ENCODE measurements at places on chromosomes 2 and 18.

- no peak for DNase-seq
These were observed 84.4 kb downstream of the DYM start for GRCh38 chr18:49376046-49376445.

GRCh38 chr2:134290358-134290757 is 36.5 kb downstream of the MGAT5 start:
- DNase-seq: no peak

DNA sequence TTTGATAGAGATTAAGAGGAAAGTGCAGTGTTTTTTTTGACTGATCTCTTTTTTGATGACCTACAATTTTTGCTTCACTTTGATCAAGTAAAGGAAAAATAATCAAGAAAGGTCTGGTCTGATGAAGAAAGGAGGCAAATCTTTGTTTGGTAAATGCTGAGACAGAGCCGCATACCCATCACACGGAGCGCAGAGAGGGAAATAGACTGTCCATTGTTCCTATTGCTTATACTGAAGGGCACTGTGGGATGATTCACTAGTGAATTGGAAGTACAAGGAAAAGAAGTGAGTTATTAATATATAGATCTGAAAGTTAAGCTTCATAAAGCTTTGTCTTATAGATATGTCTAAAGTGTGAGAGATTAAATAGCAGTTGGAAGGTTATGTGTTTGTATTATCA is 455.1 kb downstream of the PLCL1 start:
- DNase-seq: no peak

DNA sequence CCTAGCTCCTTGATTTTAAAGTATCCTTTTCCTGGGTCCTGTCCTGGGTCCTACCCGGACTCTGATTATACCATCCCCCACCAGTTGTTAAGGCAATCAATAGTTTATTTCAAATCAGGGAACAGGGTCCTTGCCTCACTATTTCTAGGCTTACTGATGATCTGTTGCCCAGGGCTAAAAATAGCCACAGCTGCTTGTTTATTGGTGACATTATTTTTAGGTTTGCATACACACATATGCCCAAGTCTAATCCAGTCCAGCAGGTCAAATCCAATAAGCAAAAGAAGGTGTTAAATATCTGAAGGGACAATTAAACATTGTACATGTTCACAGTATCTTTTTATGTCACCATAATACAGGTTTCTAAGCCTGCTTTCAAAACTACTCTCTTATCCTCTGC is 66.0 kb downstream of the RAB10 start:
- no peak for DNase-seq

- DNase-seq: peak; percentile 45
These were observed 238.5 kb upstream of the ERBB4 start for GRCh38 chr2:212777020-212777491.

GRCh38 chr2:186772579-186772978 is 76.4 kb downstream of the ZSWIM2 start:
- DNase-seq: no peak

DNA sequence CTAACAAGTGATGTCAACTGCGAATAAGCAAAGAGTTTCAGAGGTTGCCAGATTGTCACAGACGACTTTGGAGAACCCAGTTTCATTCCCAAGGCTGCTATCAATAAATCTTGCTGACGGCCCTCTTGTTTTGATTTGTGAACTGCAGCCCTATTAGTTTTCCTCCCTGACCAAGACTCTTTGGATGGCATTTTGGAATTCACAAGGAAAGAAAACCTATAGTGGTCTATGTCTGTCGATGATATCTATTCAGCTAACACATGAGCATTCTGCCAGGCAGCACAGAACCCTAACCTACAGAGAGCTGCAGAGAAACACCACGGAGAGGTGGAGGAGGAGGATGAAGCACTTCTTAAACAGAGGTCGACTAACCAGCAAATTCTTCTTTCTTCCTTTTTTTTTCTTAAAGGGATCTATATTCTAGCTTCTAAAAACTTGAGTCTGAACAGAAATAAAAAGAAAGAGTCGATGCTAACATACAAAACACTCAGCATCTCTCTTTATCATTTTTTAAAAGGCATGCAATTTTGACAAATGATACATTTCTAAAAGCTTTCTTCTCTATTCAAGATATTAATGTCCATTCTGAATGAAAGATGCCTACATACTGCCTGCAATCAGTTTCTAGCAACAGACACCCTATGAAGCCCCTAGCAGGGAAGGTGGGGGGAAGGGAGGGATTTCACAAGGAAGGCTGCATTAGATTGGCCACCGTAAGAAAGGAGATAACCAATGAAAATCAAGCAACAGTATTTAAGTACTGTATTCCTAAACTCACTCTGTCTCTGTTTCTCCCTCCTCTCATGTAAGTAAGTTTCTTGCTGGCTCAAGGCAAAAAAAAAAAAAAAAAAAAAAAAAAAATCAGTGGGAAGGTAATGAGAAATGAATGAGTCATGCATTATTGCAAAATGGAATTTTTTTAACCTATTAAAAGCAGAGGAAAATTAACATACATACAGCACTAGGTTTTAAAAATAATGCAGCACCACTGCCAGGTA is 83.0 kb upstream of the CHRNA1 start:
- DNase-seq: no peak

DNA sequence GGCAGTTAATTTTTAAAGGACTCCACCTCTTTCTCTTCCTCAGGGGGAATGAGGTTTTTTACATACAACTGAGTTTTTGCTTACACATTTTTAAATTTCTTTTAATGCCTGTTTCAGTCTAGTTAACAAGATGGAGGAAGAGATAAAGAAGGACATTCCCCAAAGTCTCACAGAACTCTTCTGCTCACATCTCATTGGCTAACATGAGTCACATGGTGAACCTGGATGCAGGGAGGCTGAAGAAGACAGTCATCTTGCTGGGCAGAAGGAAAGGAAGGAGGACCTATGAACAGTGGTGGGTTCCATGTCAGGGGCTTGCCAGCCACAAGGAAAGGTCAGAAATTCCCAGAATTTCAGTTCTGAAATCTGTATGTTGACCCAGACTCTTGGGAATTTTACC is 10.4 kb upstream of the ST8SIA5 start:
- DNase-seq: peak; percentile 54

- no peak for DNase-seq
These were observed 263.6 kb downstream of the CTNNA2 start for GRCh38 chr2:79776461-79776860.

- DNase-seq: no peak
These were observed 50.8 kb upstream of the ITGA6 start for GRCh38 chr2:172376505-172377125.

- no peak for DNase-seq
These were observed 48.2 kb downstream of the SLC66A3 start for GRCh38 chr2:11203480-11203879.

DNA sequence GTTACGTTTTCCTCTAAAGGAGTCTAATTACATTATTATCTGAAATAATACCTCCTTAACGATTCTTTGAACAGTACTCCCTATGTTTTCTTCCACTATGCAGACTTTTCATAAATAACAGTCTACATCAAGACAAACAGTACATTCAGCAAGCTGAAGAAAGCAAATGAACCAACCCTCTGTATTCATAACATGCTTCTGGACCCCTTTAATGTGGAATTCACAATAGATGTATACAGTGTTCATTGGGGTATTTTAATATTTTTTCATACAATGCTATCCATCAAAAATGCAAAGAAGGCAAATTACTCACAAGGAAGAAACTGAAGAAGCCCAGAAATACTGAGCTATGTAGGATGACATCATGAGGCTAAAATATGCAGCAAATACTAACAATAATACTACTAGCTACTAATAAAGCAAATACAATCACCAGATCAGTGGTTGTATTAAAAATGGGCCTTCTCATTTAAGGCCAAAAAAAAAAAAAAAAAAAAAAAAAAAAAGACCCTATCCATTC is 408.6 kb downstream of the MTX2 start:
- no peak for DNase-seq

DNA sequence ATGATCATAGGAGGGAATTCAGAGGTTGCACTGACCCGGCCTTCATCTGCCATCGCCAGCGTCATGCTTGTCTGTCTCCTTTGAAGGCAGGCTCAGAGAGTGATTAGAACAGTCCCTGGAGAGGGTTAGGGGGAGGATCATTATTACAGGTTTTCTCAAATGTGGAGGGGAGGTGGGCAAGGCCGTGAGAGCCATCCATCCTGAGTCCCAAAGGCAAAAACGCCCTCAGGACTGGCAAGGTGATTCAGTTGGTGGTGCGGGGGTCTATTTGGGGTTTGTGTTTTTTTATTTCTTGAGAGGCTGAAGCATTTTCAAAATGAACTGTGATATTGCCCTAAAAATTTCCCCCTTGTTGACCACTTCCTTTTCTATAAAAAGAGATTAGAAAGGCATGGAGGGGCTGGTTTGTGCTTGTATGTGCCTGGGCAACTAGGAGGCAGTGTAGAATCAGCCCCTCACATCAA is 39.3 kb upstream of the GYPC start:
- no peak for DNase-seq

DNA sequence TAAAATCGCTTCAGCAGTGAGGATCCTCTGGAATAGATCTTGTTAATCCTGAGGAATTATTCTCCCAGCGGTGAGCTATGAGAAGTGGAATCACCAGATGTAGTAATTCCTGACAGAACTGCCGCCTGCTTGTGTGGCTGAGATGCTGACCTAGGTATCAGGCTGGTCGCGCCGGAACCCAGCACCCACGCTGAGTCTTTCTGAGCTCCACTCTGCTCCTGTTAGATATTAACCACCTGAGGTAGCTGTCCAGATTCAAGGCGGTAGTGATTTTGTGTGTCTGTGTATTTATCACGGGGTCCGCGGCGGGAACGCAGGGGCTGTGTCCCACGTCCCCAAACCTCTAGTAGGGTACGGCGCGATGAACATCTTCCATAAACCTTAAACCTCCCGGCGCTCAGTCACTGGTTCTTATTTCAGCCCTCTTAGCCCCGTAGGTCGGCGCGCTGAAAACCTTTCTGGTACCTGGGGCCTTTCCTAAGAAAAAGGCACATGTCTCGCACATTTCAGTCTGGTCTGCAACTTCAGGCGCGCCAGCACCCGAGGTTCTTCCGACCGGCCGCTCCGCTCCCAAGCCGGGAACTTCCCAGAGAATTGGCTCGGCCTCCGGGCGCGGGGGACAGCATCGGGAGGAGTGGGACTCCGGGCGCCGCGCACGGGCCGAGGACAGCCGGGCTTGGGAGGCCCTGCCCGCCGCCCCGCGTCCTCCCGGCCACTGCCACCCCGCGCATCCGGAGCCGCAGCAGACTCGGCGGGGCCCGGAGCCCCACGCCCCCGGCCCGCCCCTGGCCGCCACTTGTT is 542 bp upstream of the CNNM3 start:
- DNase-seq: peak; percentile 18

GRCh38 chr2:96962567-96963203 is 23.7 kb downstream of the FAM178B start:
- DNase-seq: no peak

DNA sequence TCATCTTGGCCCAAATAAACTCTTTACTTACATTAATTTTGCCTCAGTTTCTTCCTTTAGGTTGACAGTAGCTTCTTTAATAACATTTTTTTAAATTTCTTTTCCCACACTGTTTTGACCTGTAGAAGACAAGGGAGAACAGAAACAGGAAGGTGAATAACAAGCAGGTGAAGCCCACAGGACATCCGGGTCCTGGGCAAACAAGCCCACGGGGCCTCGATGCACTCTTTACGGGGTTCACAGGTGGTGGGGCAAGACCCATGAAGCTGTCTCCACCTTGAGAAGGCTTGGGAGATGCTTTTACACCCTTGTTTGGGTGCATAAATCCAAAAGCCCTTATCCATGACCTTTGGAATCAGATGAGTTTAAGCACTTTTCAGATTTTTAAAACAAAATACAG is 301.0 kb upstream of the MGAT5 start:
- DNase-seq: no peak

GRCh38 chr2:43194121-43194869 is 32.1 kb downstream of the ZFP36L2 start:
- peak; percentile 37 for DNase-seq

DNA sequence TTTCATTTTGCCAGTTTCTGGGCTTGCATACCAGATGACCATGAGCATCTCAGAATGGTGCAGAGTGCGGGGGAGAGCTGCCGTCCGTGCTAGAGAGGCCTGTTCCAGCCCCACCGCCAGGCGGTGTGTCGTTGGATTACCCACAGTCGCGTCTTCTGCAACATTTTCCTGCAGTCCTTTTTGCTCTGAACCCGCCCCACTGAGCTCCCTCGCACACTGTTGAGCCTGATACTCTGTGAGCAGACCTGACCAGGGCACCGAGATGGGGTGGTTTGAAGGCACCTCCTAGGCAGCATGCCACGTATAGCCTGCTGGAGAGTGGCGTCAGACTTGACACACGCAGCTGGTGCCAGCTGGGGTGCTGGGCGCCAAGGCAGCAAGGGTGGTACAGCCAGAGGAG is 18.1 kb downstream of the PPP1R7 start:
- DNase-seq: no peak

GRCh38 chr2:120722568-120723421 is 12.9 kb upstream of the GLI2 start:
- DNase-seq: no peak

GRCh38 chr2:172389685-172390339 is 37.6 kb upstream of the ITGA6 start:
- no peak for DNase-seq

- DNase-seq: peak; percentile 34
These were observed at the start of gene BCL2 for GRCh38 chr18:63319383-63320122. TSS of gene BCL2 (minus strand) at chr18:63319769.

DNA sequence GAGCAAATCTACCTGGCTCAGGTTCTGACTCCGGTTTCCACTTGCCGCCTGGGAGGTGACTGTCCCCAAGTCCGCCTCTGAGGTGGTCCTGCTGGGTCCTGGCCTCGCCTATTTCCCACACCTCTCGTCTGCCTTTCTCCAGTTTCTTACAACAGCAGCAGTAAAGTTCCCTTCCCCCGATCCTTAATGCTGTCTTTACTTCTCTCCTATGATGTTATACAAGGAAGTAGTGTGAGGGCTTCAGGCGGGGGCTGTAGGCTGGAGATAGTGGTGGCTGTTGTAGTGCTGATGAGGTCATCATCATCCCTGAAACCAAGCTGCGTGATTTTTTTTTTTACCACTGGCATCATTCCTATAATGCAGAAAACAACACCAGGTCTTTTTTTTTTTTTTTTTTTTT is 18.9 kb downstream of the TGIF1 start:
- no peak for DNase-seq

DNA sequence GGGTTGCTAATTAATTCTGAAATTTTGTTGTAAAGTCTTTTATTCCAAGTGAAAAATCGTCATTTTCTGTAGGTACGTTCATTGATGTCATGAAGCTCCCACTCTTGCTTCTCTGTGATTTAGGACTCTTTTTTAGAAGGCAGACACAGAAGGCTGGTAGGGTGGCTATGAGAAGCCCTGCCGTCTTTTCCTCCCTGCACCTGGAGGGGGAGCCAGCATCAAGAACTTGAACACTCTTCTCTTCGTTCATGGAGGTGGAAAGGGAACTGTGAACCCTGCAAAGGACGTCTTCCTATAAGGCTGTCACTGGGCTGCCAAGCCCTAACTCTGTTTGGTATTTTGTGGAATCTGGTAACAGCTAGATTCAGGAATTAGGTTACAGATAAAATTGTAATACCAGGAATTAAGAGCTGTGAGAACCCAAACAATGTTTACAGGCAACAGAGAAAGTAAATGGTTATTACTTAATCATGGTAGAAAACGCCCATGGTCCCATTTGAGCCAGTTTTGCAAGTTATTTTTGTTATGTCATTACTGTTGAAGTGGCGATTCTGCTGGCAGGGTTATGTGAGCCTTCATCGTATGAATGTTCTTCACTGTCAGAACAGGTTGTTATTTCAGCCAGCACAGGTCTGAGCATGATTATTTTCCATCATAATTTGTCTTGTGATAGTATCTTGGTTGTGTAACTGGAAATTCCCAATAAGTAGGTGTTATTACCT is 112.2 kb downstream of the OSBPL6 start:
- peak; percentile 67 for DNase-seq

GRCh38 chr18:77191071-77191751 is 58.4 kb upstream of the GALR1 start:
- no peak for DNase-seq

- no peak for DNase-seq
These were observed 87.6 kb downstream of the ACKR3 start for GRCh38 chr2:236657215-236657614.
